Activated CD8-positive, alpha-beta T cell treated with anti-CD3 and anti-CD28 coated beads for 36 hours (primary cell): ENCODE measurements at places on chromosomes 7 and 10. TPM values are rescaled to one million over a fixed set of nuclear protein-coding genes. Genes with fewer than 3 reads are reported as not detected.

DNA sequence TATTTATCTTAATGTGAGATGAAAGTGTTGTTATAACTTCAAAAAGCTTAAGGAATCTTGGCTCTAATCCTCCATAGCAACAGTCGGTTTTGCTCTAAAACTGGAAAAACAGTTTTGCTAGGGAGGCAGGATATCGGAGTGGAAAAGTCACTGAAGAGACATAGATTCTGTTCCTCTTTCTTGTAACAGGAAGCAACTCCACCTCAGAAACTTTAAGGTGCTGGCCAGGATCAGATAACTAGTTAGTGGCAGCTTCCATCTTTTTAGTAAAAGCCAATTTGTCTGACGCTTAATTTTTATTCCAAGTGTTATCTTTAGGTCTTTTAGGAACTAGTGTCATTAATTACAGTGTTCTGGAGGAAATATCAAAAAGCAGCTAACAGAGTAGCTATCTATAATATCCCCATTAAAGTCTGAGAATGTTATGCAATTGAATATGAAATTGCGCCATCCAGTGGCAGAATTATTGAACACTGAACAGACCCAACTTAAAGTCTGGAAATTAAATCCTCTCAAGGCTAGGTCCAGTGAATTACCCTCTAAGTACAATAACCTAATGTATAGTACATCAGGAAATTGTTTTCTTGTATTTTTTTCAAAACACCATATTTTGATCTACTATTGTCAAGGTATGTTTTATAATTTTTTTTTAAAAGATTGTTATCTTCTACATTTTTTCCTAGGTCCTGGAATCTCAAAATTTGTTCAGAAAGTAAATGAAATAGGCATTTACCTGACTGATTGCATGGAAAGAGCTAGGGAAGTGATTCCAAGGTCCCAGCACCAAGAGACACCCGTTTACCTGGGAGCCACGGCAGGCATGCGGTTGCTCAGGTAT lies 65.9 kb upstream of the CC2D2B start:
- peak; percentile 66 for DNase-seq

GRCh38 chr7:84125654-84126053 lies 68.9 kb downstream of the SEMA3A start:
- no peak for DNase-seq

Gene GPNMB
- total RNA-seq, result 1.5 TPM

- DNase-seq, result peak; percentile 25
Measured at GRCh38 chr10:115092555-115093285, 445 bp upstream of the ATRNL1 start.

DNA sequence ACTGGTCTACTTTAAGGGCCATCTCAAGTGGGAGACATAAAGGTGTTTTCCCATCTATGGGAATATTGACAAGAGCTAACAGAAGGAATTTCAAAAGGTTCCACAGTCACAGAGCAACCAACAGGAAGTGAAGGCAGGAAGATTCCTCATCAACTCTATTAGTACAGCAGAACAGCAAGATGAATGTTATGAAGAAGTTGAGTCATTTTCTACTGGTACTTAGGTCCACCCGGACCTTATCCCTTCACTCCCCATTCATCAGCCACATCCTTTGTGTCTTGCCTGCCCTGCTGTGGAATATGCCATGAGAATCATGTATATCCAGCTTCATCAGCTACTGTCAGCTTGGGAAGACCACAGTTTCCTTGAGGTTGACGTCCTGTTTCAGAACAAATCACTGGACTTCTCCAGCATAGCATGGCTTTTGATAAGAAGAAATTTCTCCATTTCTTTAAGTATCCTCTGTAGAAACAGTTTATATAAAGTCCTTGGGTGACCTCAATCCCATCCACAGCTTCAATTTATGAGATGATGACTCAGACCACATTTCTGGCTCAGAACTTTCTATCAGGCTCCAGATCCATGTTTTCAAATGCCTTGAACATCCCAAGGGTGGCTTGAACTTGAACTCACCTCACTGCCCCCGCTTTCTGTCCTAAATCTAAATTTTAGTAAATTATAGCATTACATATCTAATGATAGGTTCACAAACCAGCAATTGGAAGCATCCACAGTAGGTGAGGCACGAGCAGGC lies 84.9 kb upstream of the AGK start:
- no peak for DNase-seq

DNA sequence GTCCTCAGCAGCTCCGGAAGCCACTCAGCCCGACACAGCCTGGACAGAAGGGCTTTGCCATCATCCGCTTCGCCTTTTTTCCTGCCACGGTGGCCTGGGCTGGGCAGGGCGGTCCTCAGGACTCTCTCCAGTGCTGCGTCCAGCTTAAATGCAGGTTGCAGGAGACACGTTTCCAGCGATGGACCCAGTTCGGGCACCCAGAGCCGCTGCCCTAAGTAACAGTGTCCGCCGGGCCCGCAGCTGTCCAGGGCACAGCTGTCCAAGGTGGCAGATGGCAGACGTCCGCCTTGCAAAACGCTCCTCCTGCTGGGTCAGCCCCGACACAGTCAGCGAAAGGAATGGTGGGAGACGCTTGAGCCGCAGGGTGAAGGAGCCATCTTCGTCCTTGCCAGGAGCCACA lies 37.0 kb upstream of the FOXL3 start:
- no peak for DNase-seq

DNA sequence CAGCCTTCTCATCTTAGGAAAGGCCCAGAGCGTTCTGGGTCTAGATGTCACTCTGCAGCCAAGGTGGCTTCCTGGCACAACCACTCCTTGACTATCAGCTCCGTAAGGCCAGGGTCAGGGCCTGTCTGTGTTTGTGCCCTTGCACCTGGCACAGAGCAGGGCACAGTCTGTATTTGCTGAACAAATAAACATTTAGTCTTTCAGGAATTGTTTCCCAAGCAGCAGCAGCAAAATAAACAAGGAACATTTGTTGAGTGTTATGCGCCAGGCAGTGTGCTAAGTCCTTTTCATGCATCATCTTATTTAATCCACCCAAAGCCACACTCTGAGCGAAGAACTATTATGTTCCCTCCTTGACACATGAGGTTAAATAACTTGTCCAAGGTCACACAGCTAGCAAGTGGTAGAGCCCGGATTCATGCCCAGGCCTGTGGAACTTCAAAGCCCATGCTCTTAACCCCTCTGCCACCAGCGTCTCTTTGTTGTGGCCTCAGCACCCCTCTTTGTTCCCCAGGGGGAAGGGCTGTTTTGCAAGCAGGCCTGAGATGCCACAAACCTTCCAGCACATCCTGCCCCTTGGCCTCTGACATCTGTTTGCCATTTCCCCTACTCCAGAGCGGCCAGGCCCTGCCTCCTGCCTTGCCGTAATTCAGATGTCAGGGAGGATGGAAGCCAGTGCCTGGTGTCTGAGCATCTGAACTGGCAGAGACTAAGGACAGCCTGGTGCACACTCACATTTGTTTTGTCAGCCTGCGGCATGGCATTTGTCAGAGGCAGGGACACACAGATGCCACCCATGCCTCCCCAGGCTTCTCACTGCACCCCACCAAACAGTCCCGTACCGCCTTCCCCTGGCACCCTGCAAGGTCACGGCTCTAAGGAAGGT lies 325.8 kb upstream of the ZMIZ1 start:
- peak; percentile 49 for DNase-seq

Gene ASZ1
- total RNA-seq, result not detected

GRCh38 chr10:73803680-73804286 lies 7.6 kb downstream of the NDST2 start:
- DNase-seq, result peak; percentile 23

Gene ACTL6B
- total RNA-seq, result not detected

Gene NPFFR1
- total RNA-seq, result not detected

- no peak for DNase-seq
Measured at GRCh38 chr7:110733221-110733620, 357.7 kb upstream of the LRRN3 start.

DNA sequence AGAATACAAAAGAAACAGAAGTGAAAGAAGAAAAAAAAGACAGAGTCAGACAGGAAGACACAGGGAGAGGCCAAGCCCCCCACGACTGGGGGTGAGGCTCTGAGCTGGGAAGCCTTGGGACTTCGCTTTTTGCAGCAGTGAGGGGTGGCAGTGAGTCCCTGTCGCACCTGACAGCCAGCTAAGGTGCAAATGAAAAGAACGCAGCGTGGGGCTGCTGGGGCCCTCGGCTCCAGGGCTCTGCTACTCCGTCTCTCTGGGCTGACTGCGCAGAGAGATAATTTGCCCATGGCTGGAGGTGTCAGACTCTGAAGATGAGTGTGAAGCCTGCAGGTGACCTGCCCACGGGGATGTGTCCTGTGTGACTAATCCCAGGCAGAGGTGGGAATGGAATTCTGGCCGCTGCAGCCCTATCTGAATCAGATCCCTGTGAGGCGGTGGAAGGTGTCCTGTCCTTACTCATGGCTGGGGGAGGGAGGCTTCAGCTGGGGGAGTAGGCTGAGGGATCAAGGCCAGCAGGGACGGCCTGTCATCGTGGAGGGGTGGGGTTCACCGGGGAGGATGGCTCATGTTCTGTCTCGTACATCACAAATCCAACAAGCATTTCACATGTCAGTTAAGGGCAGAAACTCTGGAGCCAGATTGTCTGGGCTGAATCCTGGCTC lies 96.4 kb downstream of the SLIT1 start:
- DNase-seq, result no peak

DNA sequence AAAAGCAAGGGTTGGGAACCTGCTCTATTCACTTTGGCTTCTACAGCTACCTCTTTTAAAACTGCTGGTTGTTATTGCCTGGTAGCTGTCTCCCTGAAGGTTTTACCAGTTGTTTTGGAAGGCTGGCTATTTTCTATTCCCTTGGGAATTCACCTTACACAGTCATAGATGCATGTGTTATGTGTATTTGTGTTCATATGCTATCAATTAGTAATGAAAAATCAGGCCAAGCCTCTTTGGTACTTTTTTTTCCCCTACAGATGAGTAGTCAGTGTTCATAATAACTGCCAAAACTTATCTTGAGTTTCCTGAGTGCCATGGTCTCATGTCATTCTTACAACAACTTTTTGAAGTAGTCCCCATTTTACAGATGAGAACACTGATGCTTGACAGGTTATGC lies 738.0 kb upstream of the GALNT17 start:
- no peak for DNase-seq

Gene VWDE
- total RNA-seq, result 1.7 TPM

DNA sequence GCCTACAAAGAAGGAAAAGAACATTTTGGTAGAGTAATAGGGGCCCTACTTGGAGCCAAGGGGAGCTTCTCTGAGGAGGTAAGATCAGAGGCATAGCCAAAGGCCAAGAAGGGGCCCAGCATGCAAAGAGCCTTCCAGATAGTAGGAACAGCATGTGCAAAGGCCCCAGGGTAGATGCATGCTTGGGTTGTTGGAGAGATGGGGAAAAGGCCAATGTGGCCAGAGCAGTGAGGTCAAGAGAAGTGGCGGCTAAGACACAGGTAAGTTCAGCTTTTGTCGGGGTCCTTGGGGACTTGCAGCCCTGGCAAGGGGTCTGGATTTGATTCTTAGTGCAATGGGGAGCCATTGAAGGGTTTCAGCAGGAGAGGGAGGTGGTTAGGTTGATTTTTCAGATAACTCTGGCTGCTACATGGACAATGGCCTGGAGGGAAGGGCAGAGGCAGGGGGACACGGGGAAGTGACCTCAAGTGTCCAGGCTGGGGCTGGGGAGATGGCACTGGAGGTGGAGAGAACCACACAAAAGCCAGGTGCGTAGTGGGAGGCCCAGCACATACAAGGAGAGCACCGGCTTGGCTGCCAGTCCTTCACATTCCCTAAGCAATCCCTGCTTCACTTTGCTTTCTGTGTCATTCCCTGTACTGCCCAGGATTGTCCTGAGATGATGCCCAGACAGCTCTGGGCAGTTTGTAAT lies 16.5 kb downstream of the GRID1 start:
- DNase-seq, result no peak

DNA sequence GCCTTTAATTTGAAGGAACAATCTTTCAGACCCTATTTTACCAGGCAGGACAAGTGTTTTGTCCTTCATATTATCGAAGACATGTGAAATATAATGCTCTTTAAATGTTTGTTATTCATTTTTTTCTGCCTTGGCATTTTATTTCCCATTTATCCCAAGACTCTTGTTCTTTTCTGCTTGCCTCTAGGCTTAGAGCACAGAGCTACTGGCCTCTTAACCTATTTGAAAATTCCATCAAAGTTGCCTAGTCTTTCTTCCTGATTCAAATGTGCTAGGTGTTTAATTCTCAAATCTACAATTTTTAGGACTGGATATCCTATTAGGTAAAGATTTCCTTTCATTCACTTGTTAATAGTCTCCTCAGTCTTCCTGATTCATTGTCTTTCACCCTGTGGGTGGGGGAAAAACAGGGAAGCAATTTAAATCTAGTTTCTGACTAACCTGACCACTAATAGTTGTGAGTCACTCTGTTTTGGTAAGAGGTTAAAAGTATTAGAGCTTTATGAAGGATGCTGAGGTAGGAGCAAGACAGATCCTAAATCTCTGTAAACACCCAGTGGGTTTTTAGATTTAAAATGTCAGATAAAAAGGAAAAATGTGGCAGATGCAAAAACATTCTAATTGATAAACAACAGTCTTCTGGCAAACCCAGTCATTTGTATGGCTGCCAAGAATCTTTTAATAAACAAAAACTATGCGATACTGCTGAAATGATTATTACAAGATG lies 1.5 kb downstream of the LIPK start:
- DNase-seq, result peak; percentile 39

Gene ACHE
- not detected for total RNA-seq

GRCh38 chr7:107538001-107538400 lies 25.7 kb downstream of the COG5 start:
- no peak for DNase-seq

DNA sequence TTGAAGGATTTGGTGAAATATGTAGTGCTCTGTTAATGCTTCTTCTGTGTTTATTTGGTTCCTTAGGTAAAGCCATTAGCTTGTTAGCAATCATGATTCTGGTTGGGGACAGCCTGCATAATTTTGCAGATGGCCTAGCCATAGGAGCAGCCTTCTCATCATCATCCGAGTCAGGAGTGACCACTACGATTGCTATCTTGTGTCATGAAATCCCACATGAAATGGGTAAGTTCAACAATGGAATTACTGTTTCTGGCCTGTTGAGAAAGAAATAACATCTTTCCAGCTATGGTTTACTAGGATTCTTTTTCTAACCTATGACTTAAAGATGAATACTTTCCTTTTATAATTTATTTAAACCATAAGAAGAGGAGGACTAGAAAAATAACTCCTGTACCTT lies 48.9 kb downstream of the SLC39A12 start:
- DNase-seq, result no peak

DNA sequence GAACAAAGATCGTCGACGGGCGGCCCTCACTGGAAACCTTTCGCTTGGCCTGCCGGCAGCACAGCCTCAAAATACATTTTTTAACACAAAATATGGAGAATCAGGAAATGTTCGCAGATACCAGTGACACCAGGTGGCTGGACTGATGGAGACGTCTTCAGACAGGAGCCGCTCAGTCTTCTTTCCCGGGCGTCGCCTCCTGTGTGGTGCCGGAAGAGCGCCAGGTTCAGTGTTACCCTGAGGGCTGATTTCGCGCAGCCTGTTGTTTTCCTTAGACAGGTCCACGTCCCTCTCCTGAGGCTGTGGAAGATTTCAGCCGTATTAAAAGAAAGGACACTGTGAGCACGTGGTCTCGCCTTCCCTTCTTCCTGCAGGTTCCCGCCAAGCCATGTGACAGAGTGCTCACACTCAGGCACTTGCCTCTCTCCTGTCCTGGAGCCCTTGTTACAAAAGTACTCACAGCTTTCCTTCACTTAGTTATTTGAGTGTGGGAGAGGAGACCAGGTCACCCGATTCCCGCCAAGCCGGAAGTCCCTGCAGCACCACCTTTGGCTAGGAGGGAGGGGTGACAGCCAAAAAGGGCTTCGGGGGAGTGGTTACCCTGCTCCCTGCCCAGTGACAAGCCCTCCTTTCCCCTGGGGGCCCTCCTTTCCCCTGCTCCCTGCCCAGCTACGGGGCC lies 21.7 kb upstream of the PWWP2B start:
- no peak for DNase-seq

Gene C10orf90
- not detected for total RNA-seq

Gene SPDYE6
- total RNA-seq, result not detected
